Activated T-cell treated with anti-CD3 and anti-CD28 coated beads, Interleukin-2, amount 50 U/mL, for 4 hours (primary cell): ENCODE measurements at places on chromosomes 2 and 18. TPM values are rescaled to one million over a fixed set of nuclear protein-coding genes. Genes with fewer than 3 reads are reported as not detected.

ANKRD30BL gene
- total RNA-seq, result not detected

DNA sequence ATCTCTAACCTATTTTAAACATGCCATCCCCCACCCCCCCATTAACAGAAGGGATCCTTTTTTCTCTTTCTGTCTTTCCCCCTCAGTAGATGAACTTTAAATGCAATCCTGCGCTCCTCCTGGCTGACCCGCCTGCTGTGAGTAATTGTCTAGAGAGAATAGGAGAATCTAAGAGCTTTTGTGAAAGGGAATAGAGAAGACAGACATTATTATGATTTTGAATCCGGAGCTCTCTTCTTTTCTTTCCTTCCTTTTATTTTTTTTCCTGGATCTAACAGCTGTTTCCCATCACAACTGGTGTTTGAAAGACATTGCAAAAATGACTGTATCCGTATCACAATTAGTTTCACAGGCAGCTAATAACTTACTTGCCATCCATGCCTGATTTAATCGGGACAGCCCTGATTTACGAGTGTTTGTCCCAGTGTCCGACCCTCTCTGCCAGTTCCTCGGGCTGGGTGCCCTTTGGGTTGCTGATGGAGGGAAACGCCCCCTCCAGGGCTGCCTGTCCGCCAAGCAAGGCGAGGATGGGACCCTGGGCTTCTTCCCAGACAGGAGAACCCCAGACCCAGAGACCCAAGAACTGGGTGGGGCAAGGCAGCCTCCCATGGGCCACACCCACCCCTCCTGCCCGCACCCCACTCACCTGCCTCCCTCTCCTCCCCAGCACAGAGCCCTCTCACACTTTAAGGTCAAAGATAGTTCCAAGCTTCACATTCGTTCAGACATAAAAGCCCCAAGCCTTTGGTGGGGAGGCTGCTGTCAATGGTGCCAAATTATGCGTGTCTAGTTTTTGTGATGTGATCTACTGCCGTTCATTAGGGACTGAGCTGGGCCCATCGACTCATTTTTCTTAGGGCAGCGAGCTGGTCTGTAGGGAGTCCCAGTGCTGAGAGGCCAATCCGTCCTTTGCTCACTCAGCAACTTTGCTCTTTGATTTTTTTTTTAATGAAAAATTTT is 231.7 kb downstream of the ZNF516 start:
- DNase-seq, result no peak

GRCh38 chr2:47357483-47357882 is 45.5 kb upstream of the MSH2 start:
- no peak for DNase-seq

DNA sequence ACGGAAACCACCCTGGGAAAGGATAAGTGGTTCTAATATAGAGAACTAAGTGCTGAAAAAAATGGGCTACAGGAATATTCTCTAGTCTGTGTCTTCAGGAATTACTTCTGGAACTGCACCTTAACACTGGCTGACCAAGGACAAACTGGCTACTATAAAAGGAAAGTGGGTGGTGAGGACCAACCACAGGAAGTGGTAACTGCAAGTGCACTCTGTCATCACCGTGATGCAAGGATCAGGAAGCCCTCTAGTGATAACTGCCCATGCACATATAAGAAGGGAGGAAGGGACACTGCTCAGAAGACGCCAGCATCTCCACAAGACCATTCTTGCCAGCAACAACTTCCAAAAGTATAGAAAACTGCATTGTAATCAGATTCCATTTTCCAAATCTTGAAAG is 424.4 kb upstream of the RGPD4 start:
- no peak for DNase-seq

- DNase-seq, result no peak
These were observed 1293.6 kb upstream of the ZEB2 start for GRCh38 chr2:145813481-145813880.
